ENCODE measurements at places on chromosomes 11 and 22.
A peak's percentile ranks its signal among the peaks of the same experiment; 100 is the strongest.

GRCh38 chr11:17766590-17766989 is 32.0 kb downstream of the KCNC1 start:
- H3K4me1 ChIP-seq, result no peaks in the 10 kb centered on the region
- no peak overlapping the region for H3K27ac ChIP-seq
- no peak for DNase-seq
- no peaks in the 10 kb centered on the region for H3K27me3 ChIP-seq
- H3K36me3 ChIP-seq, result no peaks in the 10 kb centered on the region

DNA sequence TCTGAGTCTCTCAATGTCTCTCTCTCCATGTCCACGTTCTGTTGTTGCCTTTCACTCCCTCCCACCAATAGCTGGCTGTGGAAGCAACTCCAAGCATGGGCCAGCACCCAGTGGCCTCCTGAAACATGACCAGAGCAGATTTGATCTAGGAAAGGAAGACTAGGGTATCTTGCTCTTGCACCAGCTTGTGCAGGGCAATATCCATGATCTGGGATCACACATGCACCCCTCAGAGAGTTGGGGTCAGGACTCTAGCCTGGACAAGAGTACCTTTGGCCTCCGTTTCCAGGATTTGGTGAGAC is 34.5 kb upstream of the RIC3 start:
- DNase-seq, result no peak
- no peak overlapping the region for H3K4me3 ChIP-seq
- no peaks in the 10 kb centered on the region for H3K27me3 ChIP-seq
- no peaks in the 10 kb centered on the region for H3K36me3 ChIP-seq

- no peak overlapping the region for H3K27ac ChIP-seq
- no peak overlapping the region for H3K4me3 ChIP-seq
- DNase-seq, result no peak
- H3K4me1 ChIP-seq, result no peaks in the 10 kb centered on the region
- no peaks in the 10 kb centered on the region for H3K27me3 ChIP-seq
- peaks cover 4% of the 10 kb centered on the region for H3K36me3 ChIP-seq
These were observed 17.9 kb downstream of the TMEM218 start for GRCh38 chr11:125093502-125093901.

DNA sequence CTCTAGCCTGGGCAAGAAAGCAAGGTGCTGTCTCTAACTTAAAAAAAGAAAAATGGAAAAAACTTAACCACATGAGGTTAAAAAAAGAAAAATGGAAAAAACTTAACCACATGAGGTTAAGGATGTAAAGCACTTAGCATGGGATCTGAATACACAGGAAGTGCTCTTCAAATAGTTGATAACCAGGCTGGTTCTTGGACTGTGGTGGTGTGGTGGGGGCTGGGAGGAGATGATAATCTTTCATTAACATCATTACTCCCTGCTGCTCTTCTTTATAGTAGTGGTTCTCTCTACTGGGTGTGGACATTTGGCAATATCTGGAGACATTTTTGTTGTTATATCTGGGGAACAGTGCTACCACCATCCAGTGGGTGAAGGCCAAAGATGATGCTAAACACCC is 88.4 kb downstream of the TTC17 start:
- DNase-seq, result no peak
- H3K27me3 ChIP-seq, result no peaks in the 10 kb centered on the region
- H3K36me3 ChIP-seq, result peaks cover 14% of the 10 kb centered on the region
- H3K4me1 ChIP-seq, result no peaks in the 10 kb centered on the region

- no peak for DNase-seq
- H3K27ac ChIP-seq, result peak overlapping the region; percentile 66
- H3K4me1 ChIP-seq, result peaks cover 15% of the 10 kb centered on the region
- peak overlapping the region; percentile 59 for H3K4me3 ChIP-seq
- H3K27me3 ChIP-seq, result no peaks in the 10 kb centered on the region
These were observed 31.2 kb upstream of the TRIM29 start for GRCh38 chr11:120168960-120169681.

DNA sequence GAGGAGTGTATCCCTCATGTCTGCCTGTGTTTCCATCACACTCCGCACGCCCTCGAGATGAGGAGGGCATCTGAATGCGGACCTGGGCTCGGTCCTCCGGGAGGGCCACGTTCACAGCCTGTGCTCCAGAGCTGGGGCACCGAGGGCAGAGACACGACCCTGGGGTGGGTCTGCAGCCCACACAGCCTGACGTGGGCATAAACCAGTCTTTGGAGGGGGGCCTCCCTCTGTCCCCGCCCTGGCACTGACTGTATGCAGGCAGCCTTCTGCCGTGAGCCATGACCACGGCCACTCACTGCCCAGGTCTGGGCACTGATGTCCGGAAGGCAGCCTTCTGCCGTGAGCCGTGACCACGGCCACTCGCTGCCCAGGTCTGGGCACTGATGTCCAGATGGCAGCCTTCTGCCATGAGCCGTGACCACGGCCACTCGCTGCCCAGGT is 1425.1 kb downstream of the BRD1 start:
- no peak overlapping the region for H3K4me3 ChIP-seq
- no peak overlapping the region for H3K27ac ChIP-seq
- H3K36me3 ChIP-seq, result no peaks in the 10 kb centered on the region
- DNase-seq, result no peak
- H3K27me3 ChIP-seq, result no peaks in the 10 kb centered on the region

GRCh38 chr11:10026514-10026913 is 267.5 kb downstream of the SBF2 start:
- peaks cover 28% of the 10 kb centered on the region for H3K36me3 ChIP-seq
- H3K27ac ChIP-seq, result no peak overlapping the region
- H3K4me1 ChIP-seq, result no peaks in the 10 kb centered on the region

- H3K4me1 ChIP-seq, result no peaks in the 10 kb centered on the region
- H3K4me3 ChIP-seq, result no peak overlapping the region
- H3K27ac ChIP-seq, result no peak overlapping the region
- no peak for DNase-seq
- no peaks in the 10 kb centered on the region for H3K27me3 ChIP-seq
These were observed 51.2 kb downstream of the FZD4 start for GRCh38 chr11:86904001-86904400.
